Effector CD8-positive, alpha-beta T cell (primary cell): ENCODE measurements at places on chromosomes 4 and X.

DNA sequence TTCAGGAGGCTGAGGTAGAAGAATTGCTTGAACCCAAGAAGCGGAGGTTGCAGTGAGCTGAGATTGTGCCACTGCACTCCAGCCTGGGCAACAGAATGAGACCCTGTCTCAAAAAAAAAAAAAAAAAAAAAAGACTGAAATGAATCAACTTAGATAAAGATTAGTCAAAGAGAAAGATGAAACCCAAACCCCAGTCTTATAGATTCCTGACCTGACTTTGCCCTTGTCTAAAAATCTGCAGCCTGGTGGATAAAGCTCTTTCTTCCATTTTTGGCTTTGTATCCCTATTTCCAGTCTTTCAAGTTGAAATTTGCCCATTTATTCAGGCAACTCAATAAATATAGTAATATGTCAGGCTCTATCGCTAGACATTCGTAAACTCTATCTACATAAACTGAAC, 39.3 kb upstream of the SPINK2 start:
- no peak for DNase-seq

GRCh38 chr4:3321295-3321889, 28.6 kb downstream of the RGS12 start:
- no peak for DNase-seq

- DNase-seq: no peak
These were observed 152.8 kb upstream of the DIPK2B start for GRCh38 chrX:45353456-45353855.

DNA sequence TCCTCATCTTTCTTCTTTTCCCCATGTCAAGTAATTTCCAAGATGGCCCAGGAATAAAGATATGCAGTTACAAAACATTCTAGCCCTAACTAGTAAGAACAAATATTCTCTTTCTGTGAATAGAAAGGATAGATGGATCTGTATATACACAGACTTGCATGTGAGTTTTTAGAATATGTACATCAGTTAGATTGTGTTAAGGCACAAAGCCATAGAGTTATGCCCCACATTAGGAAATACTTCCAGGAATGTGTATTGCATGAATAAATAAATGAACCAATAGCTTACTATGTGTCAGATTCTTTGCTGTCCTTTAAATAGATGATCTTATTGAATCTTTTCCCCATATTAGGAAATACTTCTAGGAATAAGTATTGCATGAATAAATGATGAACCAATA, 46.0 kb upstream of the TMPRSS11E start:
- DNase-seq: no peak

DNA sequence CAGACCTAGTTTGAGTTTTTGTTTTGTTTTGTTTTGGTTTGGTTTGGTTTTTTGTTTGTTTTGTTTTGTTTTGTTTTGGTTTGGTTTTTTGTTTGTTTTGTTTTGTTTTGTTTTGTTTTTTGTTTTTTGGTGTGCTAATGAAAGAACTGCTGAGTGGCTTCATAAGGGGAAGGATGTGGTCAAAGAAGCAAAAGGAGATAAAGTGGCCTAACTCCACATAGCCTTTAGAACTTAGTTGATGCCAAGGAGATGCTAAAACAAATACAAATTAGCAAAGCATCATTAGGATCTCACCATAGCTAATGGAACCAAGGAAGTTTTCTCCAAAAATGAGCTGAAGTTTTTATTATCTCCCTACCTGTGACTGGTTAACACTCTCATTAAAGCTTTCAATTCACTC, 44.6 kb upstream of the TMEM164 start:
- no peak for DNase-seq

GRCh38 chr4:7427361-7427760, 7.4 kb downstream of the PSAPL1 start:
- no peak for DNase-seq
